ENCODE measurements at places on chromosomes 1 and 21.

- DNase-seq, result no peak
These were observed 137.1 kb upstream of the CD34 start for GRCh38 chr1:208047975-208048374.

GRCh38 chr1:181064702-181065101, 23.8 kb upstream of the IER5 start:
- DNase-seq, result no peak

GRCh38 chr1:230068952-230069684, 2.1 kb downstream of the GALNT2 start:
- no peak for DNase-seq

DNA sequence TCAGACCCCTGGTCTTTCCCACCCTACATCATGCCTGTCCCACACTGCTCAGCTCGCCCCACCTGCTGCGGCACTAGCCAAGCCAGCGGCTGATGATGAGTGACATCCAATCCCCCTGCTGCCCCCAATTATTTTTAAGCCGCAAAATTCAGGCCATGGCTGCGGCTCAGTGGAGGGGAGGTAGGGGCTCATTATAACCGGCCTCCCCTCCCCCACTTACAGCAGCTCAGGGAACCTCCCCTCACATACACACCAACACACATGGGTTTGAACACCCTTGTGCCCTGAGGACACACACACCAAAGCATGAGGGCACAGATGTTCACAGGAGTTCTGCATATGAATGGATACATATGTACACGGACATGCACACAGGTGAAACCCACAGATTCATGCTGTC, 5.3 kb downstream of the ADGRB2 start:
- no peak for DNase-seq

GRCh38 chr1:176566004-176566975, 103.3 kb downstream of the PAPPA2 start:
- DNase-seq, result no peak

DNA sequence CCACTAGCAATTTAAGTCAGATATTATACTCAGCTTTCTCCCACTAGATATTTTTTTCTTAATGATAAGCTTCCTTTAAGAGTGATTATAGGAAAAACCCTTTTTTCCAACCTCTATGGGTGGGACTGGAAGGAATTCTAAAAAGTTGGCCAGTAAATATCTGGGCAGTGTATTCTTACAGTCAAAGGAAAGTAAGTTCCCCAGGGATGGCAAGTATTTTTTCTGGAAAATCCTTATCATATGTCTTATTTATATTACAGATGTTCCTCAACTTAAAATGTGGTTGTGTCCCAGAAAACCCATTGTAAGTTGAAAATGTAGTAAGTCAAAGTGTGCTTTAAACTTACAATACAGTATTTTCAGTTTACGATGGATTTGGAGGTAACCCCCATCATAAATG, 29.2 kb downstream of the CMPK1 start:
- DNase-seq, result no peak

- no peak for DNase-seq
These were observed 262.0 kb downstream of the KIF26B start for GRCh38 chr1:245416781-245417180.

- DNase-seq, result no peak
These were observed 84.5 kb upstream of the BCL10 start for GRCh38 chr1:85360730-85361493.

GRCh38 chr1:21368515-21369289, 71.2 kb upstream of the NBPF3 start:
- DNase-seq, result peak; percentile 50

DNA sequence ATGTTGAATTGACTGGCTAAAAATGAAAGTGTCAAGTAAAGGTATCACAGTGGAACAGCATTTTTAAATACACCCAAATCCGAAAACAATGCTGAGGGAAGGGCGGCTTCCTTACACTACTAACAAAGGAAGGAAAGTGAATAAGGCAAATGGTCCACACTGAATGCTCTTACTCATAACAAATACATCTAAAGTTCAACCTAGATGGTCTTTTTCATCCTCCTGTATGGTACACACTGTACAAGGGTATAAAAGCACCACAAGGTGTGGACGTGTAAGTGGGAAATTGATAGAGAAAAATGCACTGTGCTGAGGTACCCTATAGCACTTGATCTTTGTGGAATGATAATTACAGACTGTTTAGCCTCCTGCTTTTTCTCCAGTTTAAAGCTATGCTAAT, 7.1 kb upstream of the PALMD start:
- no peak for DNase-seq

DNA sequence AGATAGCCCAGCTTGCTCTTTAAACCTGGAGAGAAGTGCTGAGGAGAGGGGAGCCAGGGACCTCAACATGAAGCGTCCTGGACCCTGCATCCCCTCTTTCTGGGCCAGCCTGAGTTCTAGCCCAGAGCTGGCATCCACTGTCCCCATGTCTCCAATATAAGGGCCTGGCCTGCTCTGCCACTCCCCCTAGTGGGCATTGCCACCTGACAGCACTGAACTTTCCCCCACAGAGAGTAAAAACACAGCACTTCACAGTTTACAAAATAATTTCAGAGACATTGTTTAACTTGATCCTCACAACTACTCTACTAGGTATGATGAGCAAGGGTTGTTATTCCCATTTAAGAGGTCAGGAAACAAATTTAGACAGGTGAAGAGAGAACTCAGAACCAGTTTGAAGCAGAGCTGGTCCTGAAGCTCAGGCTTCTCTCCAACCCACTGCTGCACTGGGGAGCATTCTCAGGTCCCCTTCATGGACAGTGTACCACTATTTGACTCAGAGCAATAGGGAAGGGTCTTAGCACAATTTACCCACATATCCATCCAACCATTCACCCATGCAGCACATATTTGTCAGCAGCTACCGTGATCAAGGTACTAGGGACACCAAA, 151.2 kb downstream of the DMRTA2 start:
- DNase-seq, result no peak

DNA sequence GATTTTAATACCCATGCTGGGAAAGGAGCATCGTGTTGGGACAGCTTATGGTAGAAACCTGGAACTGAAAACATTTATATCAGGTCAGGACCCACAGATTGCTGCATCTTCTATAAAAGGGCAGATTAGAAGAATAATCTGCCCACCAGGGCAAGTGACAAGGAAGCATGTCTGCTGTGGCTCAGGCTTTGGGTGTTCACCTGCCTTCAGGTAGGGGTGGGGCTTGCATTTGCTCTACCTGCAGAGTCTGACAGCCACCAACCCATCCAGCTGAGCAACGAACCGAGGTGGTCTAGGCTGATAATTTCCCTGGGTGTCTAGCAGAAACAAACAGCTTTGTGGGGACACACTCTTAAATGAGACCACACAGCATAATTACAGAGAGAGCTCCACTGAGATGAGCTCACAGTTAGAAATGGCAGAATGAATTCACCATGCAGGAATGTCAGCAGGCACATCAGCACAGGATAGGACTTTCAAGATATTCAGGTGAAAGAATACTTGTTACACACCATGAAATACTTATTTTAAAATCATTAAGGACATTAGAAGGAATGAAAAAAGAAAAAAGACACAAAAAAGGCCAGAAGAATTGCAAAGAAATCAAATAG, 36.1 kb upstream of the B3GALT5 start:
- DNase-seq, result no peak

DNA sequence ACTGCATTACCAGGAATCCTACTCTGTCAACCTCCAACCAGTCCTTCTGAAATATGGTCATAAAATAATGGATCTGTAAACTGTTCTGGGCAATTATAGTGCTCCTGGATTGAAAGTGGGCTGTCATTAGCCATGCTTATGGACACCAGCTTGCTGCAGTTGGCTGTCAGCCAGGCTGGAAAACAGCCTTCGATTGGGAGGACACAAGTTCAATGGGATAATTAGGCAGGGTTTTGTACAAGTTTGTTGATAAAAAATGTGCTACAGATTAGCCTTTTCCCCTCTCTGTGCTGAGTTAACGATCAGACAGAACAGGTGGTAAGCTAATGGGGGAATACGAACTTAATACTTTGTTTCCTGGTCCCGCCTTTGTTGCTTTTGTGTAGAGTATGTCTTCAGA, 413.9 kb downstream of the DUSP10 start:
- DNase-seq, result no peak

DNA sequence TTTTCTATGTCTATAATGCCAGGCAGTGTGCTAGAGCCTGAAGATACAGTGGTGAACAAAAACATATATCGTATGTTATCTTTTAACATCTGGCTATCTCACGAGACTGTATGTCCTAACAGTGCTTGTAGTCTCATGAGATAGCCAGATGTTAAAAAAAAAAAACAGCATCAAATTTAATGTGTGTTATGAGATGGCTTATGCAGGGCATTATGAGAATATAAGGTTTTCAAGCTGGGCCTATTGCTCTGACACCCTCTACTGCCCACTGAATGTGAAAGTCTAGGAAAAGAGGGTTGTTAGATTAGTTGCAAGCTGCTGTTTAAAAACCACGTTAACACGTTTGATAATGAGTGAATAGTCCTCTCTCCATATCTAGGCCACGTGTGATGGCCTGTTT, 109.8 kb downstream of the CACHD1 start:
- DNase-seq, result no peak

- DNase-seq, result no peak
These were observed 12.7 kb downstream of the LRRC71 start for GRCh38 chr1:156933136-156933535.

DNA sequence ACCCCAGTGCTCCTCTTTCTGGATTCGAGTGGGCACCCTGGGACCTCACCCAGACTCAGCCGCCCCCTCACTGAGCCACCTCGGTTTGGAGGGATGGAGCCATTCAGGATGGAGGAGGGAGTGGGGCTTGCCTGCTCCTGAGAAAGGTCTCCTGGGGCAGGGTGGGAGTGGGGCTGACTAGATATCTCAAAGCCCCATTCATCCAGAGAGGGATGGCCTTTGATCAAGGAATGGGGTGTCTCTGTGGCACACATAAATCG, 10.1 kb upstream of the SPSB1 start:
- DNase-seq, result no peak

- no peak for DNase-seq
These were observed 9.0 kb upstream of the KIRREL1 start for GRCh38 chr1:157984469-157984868.
